ENCODE measurements at places on chromosomes 16 and 17.

GRCh38 chr17:17343160-17343735, 40.1 kb downstream of the NT5M start:
- no peak for DNase-seq

- DNase-seq, result no peak
These were observed 44.5 kb downstream of the EFCAB13 start for GRCh38 chr17:47368262-47368661.

- DNase-seq, result no peak
These were observed 47.7 kb downstream of the TK2 start for GRCh38 chr16:66502020-66502913.

DNA sequence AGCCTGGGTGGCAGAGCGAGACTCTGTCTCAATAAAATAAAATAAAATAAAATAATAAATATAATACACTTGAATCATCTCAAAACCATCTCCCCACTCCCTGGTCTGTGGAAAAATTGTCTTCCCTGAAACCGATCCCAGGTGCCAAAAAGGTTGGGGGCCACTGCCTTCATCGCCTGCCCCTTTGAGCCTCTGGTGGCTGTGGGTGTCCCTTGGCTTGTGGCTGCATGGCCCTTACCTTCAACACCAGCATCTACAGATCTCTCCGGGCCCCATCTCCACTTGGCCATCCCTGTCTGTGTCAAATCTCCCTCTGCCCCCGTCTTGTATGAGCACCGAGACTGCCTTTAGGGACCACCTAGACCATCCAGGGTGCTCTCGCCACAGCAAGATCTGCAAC, 177.3 kb downstream of the SEC14L1 start:
- DNase-seq, result no peak

- DNase-seq, result no peak
These were observed 2.2 kb downstream of the PLCD3 start for GRCh38 chr17:45129940-45130680.

DNA sequence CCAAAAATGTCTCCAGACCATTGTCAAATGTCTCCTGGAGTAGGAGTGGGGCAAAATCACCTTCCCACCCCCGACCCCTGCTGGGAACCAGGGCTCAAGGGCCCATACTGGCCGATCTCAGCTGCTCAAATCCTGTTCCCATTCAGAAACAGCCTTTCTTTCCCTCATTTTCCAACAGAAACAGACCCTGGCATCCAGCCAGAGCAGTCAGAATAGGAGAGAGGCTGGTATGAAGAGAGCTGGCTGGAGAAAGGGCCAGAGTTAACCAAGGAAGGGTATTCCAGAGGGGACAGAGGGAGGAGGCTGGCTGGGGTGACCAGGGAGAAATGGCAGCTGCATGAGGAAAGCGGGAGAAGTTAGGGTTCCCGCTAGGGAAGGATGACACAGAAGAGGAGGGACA, 199.1 kb downstream of the XYLT1 start:
- DNase-seq, result no peak
